NCI-H460 (cell line): ENCODE measurements at places on chromosomes 1 and 21.

- no peak for DNase-seq
These were observed 57.9 kb downstream of the FGGY start for GRCh38 chr1:59354709-59355337.

DNA sequence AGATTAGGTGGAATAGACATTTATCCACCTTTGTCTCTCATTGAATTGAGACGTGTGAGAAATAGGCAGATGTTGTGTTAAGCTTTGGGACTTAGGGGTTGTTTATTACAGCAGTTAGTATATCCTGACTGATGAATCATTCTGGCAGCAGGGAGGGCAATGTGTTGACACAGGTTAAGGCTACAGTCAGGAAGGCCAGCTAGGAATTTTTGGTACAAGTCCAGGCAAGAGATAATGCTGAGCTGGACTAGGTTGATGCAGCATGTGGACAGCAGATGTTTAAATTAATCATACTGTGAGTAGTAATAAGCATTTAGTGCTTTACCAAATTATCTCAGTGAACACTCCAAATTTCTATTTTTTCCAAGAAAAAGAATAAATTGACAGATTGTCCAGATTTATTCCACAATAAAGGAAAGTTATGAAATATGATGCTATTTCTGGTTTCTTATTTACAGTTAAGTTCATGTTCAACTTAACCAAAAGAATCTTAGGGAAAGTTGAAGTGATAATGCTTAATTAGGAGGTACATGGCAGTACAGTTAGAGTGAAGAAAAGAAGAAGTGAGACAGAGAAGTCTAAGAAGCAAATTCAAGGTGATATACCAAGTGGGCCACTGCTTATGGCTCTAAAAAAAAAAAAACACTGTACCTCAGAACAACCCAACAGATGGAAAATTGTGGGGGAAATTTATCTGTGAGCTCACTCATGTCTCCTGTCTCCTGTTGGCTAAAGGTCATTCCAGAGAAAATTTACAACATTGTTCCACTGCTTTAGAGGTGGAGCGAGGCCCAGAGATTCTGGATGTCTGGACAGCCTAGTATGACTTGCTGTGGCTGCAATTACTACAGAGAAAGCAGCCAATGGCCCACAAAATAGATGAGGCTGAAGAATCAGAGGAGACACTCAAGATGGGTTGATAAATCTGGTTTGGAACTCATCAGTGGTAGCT is 102.7 kb upstream of the C21orf91 start:
- DNase-seq: no peak

- peak; percentile 78 for DNase-seq
These were observed 227.8 kb downstream of the NRIP1 start for GRCh38 chr21:14836950-14837349.

GRCh38 chr21:15725949-15726348 is 3.8 kb upstream of the USP25 start:
- DNase-seq: no peak

- no peak for DNase-seq
These were observed 21.5 kb upstream of the COL11A1 start for GRCh38 chr1:103129796-103130195.

DNA sequence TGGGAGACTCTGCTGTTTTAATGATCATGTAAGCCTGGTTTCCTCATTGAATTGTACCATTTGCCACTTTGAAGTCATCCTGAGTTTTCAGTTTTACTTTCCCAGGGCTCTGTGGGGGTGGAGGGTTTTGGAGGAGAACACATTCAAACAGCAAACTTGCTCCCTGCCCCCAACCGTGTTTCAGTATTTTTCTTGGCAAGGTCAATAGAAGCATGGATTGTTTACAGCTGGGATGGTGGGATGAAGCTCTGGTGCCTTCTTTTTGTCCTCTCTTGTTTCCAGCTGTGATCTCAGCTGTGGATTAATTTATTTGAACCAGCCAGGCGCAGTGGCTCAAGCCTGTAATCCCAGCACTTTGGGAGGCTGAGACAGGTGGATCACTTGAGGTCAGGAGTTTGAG is 54.3 kb upstream of the SERBP1 start:
- DNase-seq: no peak

DNA sequence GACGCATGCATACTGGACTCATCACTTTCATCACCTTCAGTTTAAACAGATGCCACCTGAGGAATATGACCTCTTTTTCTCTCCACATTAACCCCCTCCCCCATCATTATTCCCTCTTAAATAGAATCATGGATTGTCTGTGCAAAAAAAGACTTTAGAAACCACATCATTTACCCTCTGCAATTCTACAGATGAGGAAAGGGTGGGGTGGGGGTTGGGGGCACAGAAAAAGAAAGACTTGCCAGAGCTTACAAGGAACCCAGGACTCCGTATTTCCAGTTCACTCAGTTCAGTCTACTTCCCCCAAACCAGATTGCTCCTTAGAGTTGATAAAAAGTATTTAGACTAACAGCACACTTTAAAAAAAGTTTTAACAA is 26.2 kb upstream of the NFIA start:
- no peak for DNase-seq

DNA sequence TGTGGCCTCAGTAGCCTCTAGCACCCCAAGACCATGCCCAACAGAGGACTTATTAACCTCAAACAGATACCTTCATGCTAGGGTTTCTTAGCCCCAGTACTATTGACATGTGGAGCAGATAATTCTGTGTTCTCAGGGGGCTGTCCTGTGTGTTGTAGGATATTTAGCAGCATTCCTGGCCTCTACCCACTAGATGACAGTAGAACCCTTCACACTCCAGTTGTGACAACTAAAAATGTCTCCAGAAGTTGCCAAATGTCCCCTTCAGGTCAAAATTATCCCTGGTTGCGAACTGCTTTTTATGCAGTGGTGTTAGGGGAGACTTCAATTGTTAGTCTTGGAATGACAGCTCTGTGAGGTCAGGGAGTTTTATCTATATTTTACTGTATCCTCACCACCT is 8.1 kb downstream of the KAZN start:
- no peak for DNase-seq

- no peak for DNase-seq
These were observed 520.4 kb upstream of the B3GALT2 start for GRCh38 chr1:193706766-193707165.

DNA sequence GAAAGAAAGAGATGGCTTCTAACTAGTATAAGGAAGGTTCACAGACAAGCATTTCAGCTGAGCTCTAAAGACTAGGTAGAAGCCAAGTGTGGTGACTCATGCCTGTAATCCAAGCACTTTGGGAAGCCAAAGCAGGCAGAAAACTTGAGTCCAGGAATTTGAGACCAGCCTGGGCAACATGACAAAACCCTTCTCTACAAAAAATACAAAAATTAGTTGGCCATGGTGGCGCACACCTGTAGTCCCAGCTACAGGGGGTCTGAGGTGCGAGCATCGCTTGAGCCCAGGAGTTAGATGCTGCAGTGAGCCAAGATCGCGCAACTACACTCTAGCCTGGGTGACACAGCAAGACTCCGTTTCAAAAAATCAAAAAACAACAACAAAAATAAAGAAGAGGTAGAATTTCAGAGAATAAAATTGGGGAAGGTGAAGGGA is 27.8 kb downstream of the FBXO42 start:
- no peak for DNase-seq

- peak; percentile 33 for DNase-seq
These were observed 4.3 kb downstream of the TCHH start for GRCh38 chr1:152110860-152111514.

DNA sequence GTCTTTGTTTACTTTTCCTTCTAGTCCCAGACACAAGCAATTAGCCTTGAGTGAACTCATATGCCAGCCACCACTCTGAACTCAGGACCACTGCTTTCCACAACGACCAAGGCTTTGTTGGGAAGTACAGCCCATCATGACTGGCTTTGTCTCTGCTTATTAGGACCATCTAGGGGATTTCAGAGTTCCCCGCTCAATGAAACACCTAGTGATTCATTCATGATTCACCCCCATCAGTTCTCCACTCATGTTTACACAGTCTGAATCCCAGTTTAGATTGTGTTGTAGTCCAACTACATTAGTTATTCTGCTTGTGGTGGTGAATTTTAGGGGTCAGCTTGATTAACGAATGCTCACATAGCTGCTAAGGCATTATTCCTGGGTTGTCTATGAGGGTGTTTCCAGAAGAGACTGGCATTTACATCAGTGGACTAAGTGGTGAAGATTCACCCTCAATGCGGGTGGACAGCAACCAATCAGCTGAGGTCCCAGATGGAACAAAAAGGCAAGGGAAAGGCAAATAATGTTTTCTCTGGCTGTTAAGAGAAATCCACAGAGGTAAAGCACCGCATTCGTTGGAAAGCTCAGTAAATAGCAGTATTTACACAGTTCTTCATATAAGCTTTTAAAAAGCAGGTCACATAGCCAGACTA is 122.7 kb downstream of the RGS21 start:
- DNase-seq: no peak

- DNase-seq: no peak
These were observed 54.8 kb downstream of the CTH start for GRCh38 chr1:70465911-70466310.

DNA sequence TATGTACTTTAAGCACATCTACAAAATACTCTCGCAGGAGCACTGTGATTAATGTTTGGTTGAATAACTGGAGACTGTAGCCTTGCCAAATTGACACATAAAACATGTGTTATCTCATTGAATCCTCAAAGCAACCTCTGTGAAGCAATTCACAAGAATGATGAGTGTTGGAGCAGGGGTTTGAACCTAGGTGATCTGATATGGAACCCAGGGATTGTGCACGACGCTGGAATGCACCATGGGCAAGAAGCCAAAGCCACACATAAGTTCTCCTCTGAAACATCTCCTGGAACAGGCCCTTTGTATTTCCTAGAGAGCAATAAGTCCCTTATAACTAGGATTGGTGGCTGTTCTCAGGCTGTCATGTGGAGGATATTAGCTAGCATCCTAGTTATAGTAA is 124.6 kb upstream of the IVNS1ABP start:
- no peak for DNase-seq

DNA sequence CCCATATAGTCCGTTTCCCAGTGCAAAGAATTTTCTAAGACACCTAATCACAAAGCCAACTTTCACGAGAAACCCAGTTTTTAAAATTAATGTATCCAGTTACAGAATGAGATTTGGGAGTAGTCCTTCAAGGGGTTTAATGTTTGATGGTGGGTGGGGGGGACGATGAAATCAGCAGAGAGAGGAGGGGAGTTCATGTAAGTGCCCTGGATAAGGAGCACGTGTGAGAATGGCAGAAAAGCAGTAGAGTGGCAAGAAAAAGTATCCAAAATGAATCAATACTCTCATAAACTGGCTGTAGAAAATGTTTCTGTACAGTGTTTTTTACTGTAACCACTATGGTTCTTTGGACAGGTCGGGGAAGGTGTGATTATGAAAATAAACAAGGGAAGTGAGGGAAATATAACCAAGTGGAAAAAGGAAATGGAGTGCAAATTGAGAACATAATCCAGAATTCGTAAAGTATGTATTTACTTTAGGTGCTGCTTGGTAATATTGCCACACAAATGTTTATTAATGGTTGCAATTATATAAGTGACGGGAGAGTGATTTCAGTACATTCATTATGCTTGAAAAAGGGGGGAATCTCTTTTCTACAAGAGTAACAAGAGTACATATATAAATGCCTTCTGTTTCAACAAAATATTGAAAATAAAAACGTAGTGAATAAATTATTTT is 118.7 kb upstream of the RRP15 start:
- DNase-seq: no peak

GRCh38 chr1:53375440-53375839 is 47.6 kb upstream of the LRP8 start:
- DNase-seq: no peak

GRCh38 chr1:22665752-22666151 is 12.7 kb downstream of the C1QB start:
- DNase-seq: peak; percentile 11

DNA sequence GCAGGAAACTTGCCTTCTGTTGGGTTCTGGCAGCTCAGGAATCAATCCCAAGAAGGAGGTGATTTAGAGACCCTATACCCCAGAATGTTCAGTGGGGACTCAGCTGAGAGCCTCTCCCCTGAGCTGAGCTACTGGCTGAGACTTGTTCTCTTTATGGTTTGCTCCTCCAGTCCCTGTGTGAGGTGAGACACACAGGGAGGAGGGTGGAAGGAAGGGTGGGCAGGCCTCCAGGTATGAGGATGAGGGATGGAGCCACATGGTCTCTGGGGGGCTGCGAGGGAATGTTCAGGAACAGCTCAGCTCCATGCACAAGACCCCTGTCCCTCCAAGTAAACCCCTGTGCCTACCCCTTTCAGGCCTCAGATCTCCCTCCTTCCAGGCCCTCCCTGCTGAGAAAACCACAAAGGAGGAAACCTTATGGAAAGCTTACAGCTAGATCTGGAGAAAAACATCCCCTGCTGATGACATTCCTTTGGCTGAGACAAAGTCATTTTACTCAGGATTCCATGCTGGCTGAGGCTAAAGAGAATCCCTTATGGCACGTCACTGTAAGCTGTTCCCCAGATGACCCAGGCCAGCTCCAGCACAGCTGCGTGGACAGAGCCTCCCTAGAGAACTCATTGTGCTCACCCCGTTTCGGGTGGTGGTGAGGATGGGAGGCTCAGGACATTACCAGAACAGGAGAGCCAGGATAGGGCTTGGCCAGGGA is 91.5 kb upstream of the IPO9 start:
- DNase-seq: no peak

- DNase-seq: no peak
These were observed 19.8 kb downstream of the OLFML2B start for GRCh38 chr1:162003830-162004215.

GRCh38 chr1:215605011-215605621 is 38.0 kb downstream of the KCTD3 start:
- DNase-seq: no peak

- no peak for DNase-seq
These were observed 7.8 kb downstream of the TTC39A start for GRCh38 chr1:51322417-51323101.

GRCh38 chr1:78561856-78562255 is 58.4 kb upstream of the IFI44L start:
- DNase-seq: no peak

DNA sequence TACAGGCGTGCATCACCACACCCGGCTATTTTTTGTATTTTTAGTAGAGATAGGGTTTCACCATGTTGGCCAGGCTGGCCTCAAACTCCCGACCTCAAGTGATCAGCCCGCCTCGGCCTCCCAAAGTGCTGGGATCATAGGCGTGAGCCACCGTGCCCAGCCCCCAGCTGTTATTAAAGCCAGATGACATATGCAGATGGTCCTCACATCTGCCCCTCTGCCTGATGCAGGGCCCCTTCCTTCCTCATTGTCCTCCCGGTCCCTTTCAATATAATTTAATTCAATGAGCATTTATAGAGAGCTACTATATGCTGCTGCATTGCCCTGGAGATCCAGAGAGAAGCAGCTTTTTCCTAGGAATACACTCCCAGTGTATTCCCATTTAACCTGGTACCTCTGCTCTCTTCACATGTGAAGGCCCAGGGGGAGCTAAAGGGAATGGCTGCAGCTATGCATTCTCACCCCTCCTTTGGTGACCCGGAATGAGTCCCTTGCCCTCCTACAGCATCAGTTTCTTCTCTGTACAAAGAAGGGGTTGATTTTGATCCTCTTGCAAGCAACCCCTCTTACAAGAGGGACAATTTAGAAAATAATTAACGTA is 55.6 kb downstream of the L1TD1 start:
- no peak for DNase-seq
